Stimulated activated naive CD4-positive, alpha-beta T cell (primary cell): ENCODE measurements at places on chromosomes 5 and 9.
A peak's percentile ranks its signal among the peaks of the same experiment; 100 is the strongest.

GRCh38 chr5:80227979-80228596, 27.8 kb downstream of the SERINC5 start:
- no peak for DNase-seq

DNA sequence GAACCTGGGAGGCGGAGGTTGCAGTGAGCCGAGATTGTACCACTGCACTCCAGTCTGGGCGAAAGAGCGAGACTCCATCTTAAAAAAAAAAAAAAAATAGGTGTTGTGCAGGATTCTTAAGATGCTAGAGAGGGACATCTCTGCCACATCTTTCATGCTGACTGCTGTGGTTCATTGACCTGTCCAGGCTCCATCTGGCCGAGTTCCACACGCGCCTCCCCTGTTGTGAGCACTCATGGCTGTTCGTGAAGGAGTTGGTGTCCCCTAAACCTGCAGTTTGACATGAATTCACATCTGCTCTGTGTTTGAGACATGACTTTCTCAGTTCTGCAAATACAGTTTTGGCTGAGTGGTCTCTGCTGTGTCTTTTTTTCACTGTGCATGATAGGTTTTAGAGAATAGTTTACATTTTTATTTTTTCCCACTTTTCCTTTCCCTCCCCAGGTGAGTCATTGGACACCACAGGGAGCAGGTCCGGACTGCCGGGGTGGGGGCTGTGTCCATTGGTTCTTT, 5.3 kb downstream of the NXNL2 start:
- DNase-seq = no peak

- no peak for DNase-seq
These were observed 473 bp upstream of the GABRA1 start for GRCh38 chr5:161847447-161847846.

GRCh38 chr5:982377-983237, 26.0 kb upstream of the NKD2 start:
- DNase-seq = no peak

- DNase-seq = no peak
These were observed 9.0 kb downstream of the CREBRF start for GRCh38 chr5:173065155-173065554.

DNA sequence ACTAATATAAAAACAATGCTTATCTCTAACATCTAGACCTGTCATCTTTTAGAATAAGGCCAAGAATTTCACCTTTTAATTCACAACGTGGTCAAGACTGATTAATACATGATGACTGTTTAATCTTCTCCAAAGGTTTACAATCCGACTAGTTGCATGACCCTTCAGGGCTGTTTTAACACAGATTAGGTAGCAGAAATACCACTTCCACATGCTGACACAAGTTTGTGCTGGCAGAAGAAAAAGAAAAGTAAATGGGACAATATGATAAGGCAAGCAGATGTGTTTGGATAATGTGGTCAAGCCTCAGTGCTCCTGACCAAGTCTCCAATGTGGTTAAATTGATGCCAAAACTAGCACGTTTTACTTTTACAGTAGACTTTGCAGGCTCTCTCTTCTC, 31.1 kb downstream of the SEMA6A start:
- DNase-seq = no peak

GRCh38 chr5:97417986-97418385, 234.9 kb upstream of the RIOK2 start:
- DNase-seq = no peak

DNA sequence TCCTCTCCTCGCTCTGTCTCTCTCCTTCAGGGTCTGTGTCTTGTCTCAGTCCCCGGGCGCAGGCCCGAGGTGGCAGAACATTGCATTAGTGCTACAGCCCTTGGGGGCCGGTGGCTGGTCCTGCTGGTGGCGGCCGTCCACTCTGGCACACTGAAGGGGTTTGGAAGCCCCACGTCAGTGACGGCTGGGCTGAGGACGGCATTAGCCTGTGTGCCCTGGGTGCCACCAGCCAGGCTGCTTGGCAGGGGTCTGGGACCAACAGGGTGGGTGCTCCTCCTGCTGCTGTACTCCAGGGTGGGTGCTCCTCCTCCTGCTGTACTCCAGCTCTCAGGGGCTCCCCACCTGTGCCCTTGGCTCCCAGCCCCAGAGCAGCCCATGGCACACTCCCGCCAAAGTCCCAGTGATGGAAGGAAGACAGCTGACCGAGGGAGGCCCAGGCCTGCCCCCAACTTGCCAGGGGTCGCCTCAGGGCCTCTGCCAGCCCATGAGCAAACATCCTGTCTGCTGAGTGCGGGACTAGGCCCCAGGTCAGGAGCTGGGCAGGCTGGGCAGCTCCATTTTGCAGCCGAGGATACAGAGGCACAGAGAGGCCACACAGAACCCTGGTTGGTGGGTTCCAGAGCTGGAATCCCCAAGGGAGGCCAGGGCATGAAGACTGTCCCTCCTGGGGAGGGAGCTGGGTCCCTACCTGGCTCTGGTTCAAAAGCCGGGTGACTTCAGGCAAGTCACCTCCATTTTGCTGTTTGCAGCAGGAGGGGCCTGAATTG, 27.3 kb downstream of the SARDH start:
- no peak for DNase-seq

GRCh38 chr9:78397045-78397444, 100.1 kb downstream of the PSAT1 start:
- no peak for DNase-seq

DNA sequence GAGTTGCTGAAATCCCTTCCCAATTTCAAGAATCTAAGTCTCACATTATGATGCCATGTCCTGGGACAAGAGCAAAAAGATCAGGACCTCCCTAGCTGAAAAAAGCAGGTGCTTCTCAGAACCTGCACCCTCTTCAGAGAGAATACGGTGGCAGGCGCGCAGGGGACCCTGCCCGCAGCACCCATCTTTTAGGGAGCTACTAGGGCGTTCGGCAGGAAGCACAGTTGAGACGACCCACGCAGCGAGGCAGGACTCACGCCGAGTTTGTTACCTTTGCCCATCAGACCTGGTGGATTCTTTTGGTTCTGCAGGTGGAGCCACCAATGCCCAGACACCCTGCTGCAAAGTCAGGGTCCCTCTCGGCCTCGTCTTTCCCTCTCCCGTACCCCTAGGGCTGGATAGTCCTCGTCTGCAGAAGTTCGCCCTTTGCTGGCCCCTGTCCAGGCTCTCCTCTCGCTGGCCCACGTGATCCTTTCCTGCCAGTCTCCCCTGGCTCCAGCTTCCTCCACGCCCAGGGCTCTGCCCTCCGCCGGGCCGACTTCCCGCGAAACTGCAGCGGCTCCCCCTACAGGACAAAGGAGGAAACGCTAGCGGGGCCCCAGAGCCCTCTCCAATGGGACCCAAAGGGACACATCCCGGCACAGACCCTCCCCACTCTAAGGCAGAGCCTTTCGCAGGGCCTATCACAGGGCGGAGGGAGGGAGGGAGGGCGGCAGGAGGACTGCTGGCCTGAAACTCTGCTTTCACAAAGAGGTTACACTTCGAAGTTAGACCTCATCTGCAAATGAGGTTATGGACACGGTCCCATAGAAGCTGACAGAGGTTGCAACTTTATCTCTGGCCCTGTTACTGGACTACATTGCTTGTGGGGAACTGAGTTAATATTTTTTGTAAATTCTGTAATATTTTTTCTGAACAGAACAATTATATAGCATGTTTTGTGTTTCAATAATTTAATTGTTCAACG, 28.8 kb downstream of the TMEM174 start:
- peak; percentile 52 for DNase-seq

DNA sequence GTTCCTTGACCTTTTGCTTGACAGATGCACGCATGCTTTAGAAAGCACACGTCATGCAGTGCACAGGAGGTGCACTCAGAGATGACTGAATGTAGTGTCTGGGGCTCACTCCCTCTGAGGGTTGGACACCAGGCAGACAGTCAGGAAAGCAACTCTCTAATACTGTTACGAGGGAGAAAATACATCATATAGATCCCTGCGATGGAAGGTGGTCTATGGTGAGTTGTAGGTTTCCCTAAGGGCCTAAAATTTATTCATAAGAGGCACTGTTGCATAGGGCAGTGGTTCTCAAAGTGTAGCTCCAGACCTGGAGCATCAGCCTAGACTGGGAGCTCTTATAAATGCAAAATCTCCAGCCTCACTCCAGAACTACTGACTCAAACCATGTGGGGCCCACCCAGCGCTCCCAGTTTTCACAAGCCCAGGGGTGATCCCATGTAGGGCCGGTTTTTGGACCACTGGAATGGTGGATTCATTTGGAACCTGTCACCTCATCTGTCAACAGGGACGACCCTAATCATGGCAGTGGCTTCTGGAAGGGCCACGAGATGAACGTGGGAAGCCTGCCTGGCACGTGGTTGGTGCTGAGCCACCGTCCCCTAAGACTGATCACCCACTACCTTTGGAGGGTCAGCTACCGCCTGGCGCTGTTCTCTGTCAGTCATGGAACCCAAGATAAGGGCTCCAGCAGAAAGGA, 16.8 kb upstream of the PHF19 start:
- no peak for DNase-seq

- no peak for DNase-seq
These were observed 6.3 kb upstream of the IRX2 start for GRCh38 chr5:2757563-2758351.

DNA sequence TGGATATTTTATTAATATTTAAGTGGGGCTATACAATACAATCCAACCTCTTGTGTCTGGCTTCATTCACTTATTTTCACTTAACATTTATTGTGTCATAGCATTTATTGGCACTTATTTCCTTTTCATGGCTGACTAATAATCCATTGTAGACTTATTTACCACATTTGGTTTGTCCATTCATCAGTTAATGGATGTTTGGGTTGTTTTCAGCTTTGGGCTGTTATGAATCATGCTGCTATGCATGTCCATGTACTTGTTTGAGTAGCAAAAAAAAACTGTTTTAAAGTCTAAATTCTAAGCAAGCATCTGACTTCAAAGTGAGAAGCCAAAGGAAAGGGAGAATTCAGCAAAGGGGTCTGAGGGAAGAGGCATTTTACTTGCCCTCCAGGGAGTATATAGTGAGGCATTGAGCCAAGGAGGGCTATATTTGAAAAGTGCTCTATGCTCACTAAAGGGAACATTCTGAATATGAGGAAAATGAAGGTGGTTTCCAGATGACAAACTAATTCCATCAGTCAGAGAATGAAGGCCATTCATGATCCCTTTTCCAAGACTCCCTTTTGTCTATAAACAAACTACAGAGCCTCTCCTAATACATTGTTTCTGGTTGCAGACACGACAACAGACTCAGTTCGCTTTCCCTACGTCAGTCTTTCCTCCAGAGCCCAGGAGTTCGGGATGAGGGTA, 532.8 kb upstream of the KLF4 start:
- DNase-seq = no peak

DNA sequence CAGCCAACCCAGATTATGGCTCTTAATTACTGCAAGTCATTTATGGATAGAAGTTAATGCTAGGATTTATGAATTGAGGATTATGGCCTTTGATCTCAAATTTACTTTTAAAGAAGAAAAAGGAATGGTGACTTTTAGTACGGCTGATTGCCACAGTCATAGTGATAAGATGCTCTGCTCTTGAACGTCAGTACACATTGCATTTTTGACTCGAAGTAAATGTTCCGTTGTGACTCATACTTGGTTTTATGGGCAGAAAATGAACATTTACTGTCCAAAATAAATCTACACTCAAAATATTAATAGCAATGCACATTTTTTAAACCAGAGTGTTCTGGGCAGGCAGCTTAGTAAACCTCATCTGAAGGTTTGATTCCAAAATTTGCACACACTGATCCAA, 830 bp downstream of the ADAMTSL1 start:
- DNase-seq = no peak

DNA sequence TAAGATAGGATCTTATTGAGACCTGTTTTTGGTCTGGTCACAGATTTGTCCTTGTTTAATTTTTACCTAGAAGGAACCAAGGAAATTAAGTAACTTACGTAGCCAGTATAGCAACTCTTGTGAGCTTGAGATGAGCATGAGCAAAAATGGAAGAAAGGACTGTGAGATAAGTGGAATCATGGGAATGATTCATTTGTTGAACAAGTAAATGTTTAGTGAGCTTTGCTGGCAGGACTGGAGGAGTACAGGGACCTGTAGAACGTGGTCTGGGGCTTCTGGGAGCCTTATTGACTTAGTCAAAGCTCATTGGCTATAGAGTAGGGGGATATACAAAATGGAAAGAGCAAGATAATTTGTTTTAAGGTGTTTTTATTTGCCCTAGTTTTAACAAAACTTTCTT, 3.0 kb downstream of the RAD23B start:
- no peak for DNase-seq

- no peak for DNase-seq
These were observed 1609.7 kb upstream of the CDH9 start for GRCh38 chr5:28648108-28648507.

GRCh38 chr9:82134010-82134409, 145.4 kb downstream of the SPATA31D1 start:
- no peak for DNase-seq

DNA sequence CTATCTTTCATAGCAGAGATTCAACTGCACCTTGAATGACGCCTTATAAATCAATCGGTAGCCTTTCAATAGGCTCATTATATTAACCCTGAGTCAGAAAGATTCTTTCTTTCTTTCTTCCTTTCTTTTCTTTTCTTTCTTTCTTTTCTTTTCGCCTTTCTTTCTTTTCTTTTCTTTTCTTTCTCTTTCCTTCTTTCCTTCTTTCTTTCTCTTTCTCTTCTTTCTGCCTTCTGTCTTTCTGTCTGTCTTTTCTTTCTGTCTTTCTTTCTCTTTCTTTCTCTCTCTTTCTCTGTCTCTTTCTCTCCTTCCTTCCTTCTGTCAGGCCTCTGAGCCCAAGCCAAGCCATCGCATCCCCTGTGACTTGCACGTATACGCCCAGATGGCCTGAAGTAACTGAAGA, 86.0 kb upstream of the CLINT1 start:
- no peak for DNase-seq

DNA sequence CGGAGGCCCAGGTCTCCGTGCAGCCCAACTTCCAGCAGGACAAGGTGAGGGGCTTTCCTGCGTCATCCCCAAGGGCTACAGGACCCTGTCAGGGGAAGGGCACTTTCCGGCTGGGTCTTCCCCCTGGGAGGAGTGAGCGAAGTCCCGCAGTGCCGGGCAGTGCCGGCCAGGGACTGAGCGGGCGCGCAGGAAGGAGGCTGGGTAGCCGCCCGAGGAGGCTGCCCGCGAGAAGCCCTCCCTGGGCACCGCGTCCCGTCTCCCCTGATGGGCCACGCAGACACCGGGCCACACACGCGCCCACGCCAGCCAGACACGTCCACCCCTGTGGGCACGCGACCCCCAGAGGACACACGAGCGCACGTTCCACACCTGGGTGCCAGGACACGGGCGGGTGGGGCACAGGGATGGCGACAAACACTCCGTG, 357 bp downstream of the PTGDS start:
- DNase-seq = no peak

DNA sequence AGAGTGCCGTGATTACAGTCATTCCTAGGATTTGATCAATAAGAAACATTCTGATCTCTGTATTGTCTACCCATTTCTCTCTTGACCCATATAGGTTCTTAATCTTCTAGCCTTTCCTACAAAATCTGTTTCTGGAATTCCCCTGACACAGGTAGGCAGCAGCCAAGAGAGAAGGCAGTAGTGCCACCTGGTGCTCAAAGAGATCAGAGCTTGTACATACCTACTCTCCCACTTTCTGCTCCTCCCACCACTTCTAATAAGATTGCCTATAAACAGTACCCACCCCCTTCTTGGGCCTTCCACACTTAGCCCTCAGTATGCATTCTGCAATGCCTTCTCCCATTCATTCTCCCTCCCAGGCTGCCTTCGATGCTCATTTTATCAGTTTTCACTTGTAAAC, 117.4 kb upstream of the RORB start:
- no peak for DNase-seq

- DNase-seq = no peak
These were observed 151.8 kb upstream of the RAD23B start for GRCh38 chr9:107131108-107131799.
